Occipital lobe (tissue), 3 donors: ENCODE measurements at places on chromosomes 2 and 18.

- no peak for DNase-seq
These were observed 111.3 kb downstream of the RIF1 start for GRCh38 chr2:151520976-151521375.

DNA sequence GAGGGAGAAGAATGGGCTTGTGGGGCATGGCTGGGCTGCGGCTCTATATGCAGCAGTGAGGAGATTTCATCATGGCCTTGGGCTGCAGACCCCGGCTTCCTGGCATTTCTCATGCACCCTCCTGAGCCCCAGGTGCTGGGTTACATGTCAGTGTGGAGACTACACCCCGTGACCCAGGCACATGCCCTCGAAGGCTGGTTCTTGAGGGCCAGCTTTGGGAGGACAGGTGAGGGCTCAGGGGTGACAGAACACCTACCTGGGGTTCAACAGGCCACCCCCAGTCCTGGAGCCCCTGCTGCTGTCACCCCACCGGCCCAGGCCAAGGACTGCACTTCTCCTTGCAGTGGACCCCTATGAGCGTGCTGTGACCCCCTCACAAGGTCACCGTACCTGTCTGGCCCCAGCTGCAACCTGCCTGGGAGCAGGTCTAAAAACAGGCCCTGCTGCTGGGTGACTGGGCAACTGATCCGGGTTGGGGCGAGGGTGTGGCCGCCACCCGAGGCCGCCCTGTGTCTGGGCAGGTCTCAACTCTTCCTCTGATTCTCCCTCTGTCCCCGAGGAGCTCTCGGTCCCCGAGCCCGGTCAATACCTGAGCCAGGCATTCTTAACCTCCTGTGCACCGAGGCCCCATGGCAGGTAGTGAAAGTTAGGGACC is 94.8 kb upstream of the OTOS start:
- no peak for DNase-seq

DNA sequence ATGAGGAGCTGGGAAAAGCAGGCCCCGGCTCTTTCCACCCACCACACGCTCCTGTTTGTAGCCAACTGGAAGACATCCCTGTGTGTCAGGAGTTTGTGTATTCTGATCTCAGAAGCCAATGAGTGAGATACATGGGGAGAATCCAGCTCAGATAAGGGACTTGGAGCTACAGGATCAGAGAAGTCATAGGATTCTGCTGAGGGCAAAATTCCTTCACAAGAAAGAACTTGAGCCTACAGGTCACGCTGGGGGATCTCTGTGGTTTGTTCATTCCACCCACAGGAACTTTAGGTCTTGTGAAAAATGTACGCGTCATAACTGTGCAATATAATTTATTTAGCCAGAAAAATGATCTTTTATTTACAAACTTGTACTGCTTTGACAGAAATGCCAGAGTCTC is 80.1 kb upstream of the SMIM21 start:
- DNase-seq = no peak

- no peak for DNase-seq
These were observed 1.9 kb upstream of the SLC1A4 start for GRCh38 chr2:64987001-64987955.

DNA sequence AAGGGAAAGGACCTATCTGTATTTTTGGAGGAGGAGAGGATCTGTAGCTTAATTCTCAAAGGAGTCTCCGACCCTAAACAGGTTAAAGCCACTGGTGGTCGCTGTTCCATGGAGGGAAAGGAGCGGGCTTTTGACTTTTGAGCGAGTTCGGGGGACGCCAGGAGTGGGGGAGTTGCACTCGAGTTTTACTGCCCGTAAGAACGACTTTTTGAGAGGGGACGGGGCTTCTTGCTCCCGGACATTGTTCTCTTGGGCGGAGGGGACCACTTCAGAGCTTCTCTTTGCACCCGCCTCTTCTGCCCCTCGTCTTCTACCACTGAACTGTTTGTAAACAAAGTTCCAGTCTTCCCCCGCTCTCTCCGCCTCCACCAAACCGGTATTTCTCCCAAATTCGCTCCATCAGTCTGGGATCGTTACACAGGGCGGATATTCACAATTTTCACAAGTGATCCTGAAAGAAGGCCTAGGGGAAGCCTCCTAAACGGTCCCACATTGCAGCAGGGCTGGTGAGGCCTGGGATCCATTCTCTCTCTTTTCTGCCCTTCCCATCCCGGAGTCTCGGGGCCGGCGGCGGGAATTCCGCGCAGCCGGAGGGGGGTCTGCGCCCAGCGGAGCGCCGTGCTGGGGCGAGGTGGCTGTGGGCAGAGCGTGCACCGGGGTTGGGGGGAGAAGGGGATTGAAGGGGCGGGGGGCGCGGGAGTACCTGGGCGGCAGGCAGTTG is 6.6 kb downstream of the DLX2 start:
- no peak for DNase-seq
